ENCODE measurements at places on chromosomes 6 and 20. TPM values are rescaled to one million over a fixed set of nuclear protein-coding genes. Genes with fewer than 3 reads are reported as not detected.

The MCUR1 gene
- total RNA-seq, result 11.3 TPM

The GJA10 gene
- not detected for total RNA-seq

- no peak for DNase-seq
Measured at GRCh38 chr20:53716395-53716794, 122.8 kb upstream of the ZNF217 start.

- no peak for DNase-seq
Measured at GRCh38 chr6:135066397-135066796, 11.8 kb upstream of the HBS1L start.

GRCh38 chr6:100342830-100343229, 121.9 kb downstream of the SIM1 start:
- no peak for DNase-seq

Data from CD4-positive, alpha-beta memory T cell (primary cell).